MCF 10A (cell line): ENCODE measurements at places on chromosomes 3 and 15.

GRCh38 chr3:42387802-42388651, 22.4 kb downstream of the LYZL4 start:
- no peak for DNase-seq

GRCh38 chr15:67039384-67040075, 25.9 kb upstream of the SMAD3 start:
- DNase-seq: peak; percentile 54

GRCh38 chr3:70094197-70094596, 94.7 kb downstream of the SAMMSON start:
- no peak for DNase-seq

DNA sequence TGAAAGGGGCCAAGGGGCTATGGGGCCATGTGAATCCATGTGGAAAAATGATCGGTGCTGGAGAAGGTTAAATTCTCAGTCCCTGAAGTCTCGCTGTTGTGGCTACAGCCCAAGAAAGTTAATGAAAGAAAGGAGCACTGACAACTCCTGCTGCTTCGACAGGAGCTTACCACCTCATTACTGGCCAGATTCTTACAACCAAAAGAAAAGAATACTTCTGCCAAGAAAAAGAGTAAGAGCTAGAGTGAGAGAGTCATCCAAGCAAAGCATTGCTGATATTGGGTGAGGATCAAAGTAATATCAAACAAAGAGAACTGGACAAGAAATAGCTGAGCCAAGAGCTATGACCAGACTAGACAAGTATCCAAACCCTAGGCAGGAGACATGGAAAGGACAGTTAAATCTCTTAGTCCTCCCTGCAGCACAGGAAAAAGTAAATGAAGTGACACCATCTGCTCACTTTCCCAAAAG, 348.4 kb upstream of the PLSCR5 start:
- DNase-seq: no peak

GRCh38 chr15:87866961-87867360, 389.6 kb downstream of the NTRK3 start:
- no peak for DNase-seq

- peak; percentile 83 for DNase-seq
Measured at GRCh38 chr15:58213587-58214338, 75.6 kb downstream of the AQP9 start.
